Activated CD8-positive, alpha-beta T cell treated with anti-CD3 and anti-CD28 coated beads, Interleukin-2, amount 10 ng/mL, durations not matched to agents 7 days and 5 days (primary cell): ENCODE measurements at places on chromosomes 11 and 22. TPM values are rescaled to one million over a fixed set of nuclear protein-coding genes. Genes with fewer than 3 reads are reported as not detected.
A peak's percentile ranks its signal among the peaks of the same experiment; 100 is the strongest.

DNA sequence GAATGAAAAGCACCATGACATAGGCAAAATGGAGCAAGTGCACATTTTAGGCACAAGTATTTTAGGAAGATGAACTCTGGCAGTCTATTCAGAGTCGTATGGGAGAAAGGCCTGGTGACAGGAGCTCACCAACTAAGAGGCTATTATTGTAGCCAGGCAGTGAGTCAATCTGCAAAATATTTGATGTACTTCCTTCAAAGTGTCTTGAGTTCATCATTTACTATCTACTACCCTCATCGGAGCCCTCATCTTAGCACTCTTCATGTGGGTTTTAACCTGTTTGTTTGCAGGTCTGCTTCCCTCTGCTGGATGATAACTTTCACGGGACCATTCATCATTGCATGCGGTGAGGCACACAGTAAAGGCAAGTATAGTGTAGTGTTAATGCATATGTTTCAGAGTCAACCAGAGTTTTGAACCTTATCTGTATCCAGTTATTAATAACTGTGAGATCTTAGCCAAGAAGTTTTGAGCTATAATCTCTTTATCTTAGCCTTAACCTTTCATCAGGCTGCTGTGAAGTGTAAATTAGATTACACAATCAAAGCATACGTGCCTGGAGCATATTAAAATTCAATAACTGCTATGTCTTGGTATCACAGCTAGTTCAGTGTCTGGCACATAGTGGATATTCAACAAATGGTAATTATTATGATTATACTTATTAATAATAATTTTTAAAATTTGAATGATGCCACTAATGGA is 70.9 kb upstream of the SC5D start:
- no peak overlapping the region for H3K27ac ChIP-seq
- H3K4me1 ChIP-seq: no peaks in the 10 kb centered on the region
- no peaks in the 10 kb centered on the region for H3K36me3 ChIP-seq
- H3K4me3 ChIP-seq: no peak overlapping the region

SELENOM gene
- total RNA-seq: 0.76 TPM

DNA sequence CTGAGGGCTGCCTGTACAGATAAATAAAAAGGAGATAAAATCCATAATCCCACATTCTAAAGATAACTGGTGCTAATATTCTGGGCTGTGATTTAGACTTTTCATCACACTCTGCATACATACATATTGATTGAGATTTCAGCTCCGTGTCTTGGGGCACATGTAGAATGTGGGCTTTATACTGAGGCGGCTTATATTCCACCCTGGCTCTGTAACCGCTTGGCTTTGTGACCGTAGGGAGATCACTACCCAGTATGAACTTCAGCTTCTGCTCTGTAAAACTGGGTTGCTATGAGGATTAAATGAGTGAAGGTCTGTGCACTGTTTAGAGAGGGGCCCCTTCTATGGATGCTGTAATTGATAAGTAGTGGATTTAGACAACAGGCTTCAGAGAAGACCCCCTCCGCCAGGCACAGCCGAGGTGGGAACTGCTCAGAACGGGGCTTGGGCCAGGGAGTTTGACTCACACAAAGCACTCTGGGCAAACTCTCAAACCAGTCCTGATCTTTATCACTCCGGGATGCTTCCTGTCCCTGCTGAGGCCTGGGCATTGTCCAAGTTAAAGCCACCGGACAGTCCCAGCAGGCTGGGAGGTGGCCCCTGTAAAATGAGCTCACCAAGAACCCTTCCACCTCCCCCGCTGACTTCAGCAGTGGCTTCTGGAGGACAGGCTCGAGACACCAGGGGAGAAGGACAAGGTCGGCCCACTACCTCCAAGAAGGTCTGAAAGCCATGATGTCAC is 17.2 kb downstream of the KIAA1671 start:
- no peaks in the 10 kb centered on the region for H3K4me1 ChIP-seq
- no peak overlapping the region for H3K4me3 ChIP-seq
- no peaks in the 10 kb centered on the region for H3K36me3 ChIP-seq

DNA sequence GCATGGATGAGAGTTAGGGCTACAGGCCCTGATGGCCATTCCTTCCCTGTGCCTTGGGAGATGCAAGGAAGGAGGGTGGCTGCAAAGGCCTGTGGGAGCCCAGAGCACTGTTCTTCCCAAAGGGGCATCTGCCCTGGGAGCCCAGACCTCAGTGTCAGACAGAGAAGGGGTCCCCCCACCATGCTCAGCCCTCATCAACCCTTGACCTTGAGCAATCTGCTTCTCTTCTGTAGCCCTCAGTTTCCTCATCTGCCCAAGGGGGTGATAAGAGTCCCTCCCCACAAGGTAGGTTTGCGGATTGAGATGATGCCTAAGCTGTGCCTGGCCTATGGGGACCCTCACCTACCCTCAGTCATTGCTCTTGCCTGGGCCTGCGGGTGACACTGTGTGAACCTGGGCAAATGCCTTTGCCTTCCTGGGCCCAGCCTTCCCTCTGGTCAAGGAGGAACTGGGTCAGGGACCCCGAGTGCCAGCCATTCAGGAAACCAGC is 47.5 kb downstream of the IGLL5 start:
- H3K36me3 ChIP-seq: no peaks in the 10 kb centered on the region
- H3K4me1 ChIP-seq: peaks cover 9% of the 10 kb centered on the region
- no peak overlapping the region for H3K27ac ChIP-seq
- no peak overlapping the region for H3K4me3 ChIP-seq
- DNase-seq: no peak

- no peak for DNase-seq
- H3K4me3 ChIP-seq: no peak overlapping the region
- H3K27me3 ChIP-seq: peaks cover 6% of the 10 kb centered on the region
- no peaks in the 10 kb centered on the region for H3K4me1 ChIP-seq
- no peak overlapping the region for H3K27ac ChIP-seq
These were observed 25.7 kb upstream of the ALDH3B2 start for GRCh38 chr11:67700141-67700540.

DNA sequence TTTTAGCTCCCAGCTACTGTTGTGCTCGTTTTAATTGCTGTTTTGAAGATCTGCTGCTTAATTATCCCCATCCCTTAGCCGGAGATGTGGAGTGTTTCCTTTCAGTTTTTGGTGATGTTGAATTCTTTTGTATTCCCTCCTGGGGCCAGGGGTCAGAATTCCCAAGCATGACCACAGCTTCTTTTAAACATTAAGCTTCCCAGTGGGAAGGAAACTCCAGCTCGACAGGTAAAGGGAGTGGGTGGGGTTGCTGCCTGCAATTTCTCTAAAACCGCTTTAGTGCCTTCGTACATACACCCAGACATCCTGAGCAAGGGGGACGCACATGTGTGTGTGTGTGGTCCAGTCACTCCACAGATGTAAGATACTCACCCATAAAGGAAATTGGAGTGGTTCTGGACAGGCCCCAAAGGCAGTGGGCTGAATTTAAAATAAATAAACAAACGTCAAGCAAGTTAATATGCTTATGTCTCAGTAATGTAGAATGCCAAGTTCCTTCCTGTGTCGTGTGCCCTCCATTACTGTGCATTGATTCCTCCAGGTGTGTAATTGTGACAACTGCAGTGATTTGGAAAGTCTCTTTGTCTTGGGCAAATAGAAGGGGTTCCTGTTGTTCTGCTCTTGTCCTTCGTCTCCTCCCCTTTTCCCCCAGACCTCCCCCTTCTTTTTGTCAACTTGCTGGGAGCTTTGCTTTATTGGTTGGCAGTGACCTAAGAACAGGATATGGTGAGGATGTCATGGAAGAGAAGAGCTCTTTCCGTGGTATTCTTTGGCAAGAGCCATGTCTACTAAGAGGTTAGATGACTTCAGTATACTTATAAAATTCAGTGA is 19.2 kb upstream of the ADSL start:
- peaks cover 70% of the 10 kb centered on the region for H3K36me3 ChIP-seq
- H3K27ac ChIP-seq: peak overlapping the region; percentile 55
- no peak overlapping the region for H3K4me3 ChIP-seq
- peaks cover 93% of the 10 kb centered on the region for H3K4me1 ChIP-seq

DNA sequence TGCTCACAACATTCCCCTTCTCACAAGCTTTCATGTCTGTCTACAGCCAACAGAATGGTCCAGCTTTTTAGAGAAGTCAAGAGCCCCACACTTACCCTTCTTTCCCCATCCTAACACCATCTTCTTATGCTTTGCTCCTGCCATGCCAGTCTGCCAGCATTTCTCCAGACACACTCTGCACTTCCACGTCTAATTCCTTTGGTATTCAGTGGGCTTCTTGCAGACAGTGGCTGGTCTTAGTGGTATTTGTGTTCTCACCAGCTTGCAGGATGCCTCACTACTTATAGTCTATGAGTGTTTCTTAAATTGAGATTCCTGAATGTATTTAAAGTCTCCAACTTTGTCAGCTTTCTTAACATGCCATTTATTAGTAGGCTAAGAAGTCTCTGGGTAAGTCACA is 154.4 kb downstream of the BBOX1 start:
- no peak overlapping the region for H3K27ac ChIP-seq
- no peaks in the 10 kb centered on the region for H3K36me3 ChIP-seq
- no peak for DNase-seq
- H3K27me3 ChIP-seq: peaks cover 6% of the 10 kb centered on the region

DNA sequence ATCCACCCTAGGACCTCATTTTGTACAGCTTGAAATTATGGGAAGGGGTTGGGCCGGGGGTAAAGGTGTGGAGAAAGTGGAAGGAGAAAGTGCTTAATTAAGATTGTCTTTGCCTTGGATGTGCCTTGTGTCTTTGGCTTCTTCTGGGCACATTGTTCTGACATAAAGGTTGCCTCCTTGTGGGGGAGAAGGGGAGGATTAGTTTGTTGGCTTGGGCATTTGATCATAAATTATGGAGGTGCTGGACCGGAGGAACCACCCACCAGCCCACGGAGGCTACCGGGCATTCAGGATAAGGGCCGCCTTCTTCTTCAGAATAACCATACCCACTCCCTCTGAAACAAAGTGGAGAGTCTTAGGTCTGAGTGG is 1.3 kb downstream of the PAFAH1B2 start:
- peaks cover 14% of the 10 kb centered on the region for H3K27me3 ChIP-seq
- peaks cover 35% of the 10 kb centered on the region for H3K36me3 ChIP-seq
- peak overlapping the region; percentile 92 for H3K4me3 ChIP-seq
- peak overlapping the region; percentile 92 for H3K27ac ChIP-seq

DNA sequence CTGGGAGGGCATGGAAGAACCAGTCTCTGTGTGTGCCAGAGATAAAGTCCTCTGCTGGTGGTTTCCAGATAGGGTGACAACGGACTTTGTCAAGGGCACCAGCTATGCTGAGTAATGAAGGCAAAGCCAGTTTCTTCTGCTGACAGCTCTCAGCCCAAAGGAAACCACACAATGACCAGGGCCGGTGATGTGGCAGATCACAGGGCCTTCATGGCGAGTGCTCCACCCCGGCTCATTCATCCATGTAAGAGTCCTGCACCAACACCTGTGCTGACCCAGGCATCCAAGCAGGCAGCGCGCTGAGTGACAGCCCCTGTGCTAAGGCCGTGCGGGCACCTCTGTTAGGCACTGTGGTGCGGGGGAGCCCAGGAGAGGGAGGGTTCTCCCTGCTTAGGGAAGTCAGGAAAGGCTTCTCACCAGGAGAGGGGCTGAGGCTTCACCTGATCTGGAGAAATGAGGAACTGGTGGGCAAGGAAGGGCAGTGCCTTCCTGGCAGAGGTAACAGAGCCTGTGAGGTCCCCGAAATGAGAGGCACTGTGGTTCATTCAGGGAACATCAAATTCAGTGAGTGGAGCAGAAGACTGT is 33.8 kb downstream of the TP53I11 start:
- H3K27me3 ChIP-seq: peaks cover 6% of the 10 kb centered on the region
- DNase-seq: no peak
- no peak overlapping the region for H3K4me3 ChIP-seq
- H3K27ac ChIP-seq: no peak overlapping the region
- no peaks in the 10 kb centered on the region for H3K36me3 ChIP-seq

GRCh38 chr22:42439821-42440674 is 7.8 kb upstream of the NFAM1 start:
- H3K27ac ChIP-seq: peak overlapping the region; percentile 60
- H3K4me1 ChIP-seq: peaks cover 54% of the 10 kb centered on the region
- no peaks in the 10 kb centered on the region for H3K36me3 ChIP-seq
- H3K27me3 ChIP-seq: no peaks in the 10 kb centered on the region
- DNase-seq: no peak

ALX4 gene
- total RNA-seq: not detected

DNA sequence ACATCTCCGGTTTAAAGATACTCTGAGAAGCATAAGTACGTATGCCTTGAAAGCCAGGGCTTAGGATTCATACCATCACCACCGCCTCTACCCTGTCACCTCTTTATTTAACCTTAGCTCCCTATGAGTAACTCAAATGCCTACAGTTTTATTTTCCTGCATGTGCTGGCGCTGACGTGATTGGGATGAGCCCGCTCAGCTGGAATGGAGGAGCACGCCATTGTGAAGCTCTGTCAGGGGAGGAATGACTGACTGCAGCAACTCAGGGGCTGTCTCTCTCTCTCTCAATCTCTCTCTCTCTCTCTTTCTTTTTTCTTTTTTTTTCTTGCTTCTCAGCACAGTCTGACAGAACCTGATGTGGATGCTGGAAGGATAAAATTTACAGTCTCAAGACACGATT is 12.4 kb downstream of the CAVIN3 start:
- H3K27me3 ChIP-seq: peaks cover 49% of the 10 kb centered on the region
- H3K4me3 ChIP-seq: no peak overlapping the region
- no peak for DNase-seq
- no peak overlapping the region for H3K27ac ChIP-seq

GRCh38 chr11:85062659-85063058 is 564.5 kb downstream of the DLG2 start:
- no peak for DNase-seq
- no peak overlapping the region for H3K4me3 ChIP-seq
- H3K4me1 ChIP-seq: no peaks in the 10 kb centered on the region
- H3K36me3 ChIP-seq: no peaks in the 10 kb centered on the region

DNA sequence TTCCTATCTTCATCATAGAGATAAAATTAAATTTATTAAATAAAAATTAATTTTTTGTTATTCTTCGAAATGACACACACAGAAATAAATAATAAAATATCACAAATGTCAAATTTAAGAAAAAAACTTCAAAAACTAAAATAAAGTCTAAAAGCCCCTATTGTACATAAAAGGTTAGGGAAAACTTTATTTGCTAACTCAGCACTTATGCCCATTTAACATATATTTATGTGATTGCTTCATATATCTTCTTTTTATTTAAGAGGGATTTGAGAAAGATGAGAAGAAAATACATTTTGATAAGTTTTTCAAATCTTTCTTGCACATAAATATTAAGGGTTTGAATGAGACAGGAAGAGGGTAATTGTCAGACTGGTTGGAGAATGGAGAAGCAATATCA is 2350.4 kb upstream of the RAG2 start:
- H3K27me3 ChIP-seq: no peaks in the 10 kb centered on the region
- no peak overlapping the region for H3K27ac ChIP-seq
- H3K4me3 ChIP-seq: no peak overlapping the region
- no peak for DNase-seq
- no peaks in the 10 kb centered on the region for H3K36me3 ChIP-seq
